ENCODE measurements at places on chromosomes 4 and X.

- DNase-seq = no peak
Measured at GRCh38 chrX:118632862-118633261, 94.5 kb upstream of the IL13RA1 start.

DNA sequence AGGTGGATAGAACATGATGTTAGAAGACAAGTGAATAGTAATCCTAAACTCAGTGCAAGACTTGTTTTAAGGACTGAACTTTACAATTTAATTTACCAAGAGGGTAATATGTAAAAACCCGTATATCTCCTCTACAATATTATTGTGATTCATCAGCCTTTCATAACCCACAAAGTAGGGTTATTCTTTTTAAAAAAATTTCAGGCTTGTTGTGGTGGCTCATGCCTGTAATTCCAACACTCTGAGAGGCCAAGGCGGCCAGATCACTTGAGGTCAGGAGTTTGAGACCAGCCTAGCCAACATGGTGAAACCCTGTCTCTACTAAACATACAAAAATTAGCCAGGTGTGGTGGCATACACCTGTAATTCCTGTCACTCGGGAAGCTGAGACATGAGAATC lies 7.2 kb downstream of the IBSP start:
- no peak for DNase-seq

- no peak for DNase-seq
Measured at GRCh38 chrX:40912576-40912975, 172.7 kb upstream of the USP9X start.

GRCh38 chr4:31539284-31540069 lies 819.3 kb downstream of the PCDH7 start:
- peak; percentile 18 for DNase-seq

- no peak for DNase-seq
Measured at GRCh38 chr4:140807491-140808252, 51.5 kb upstream of the TBC1D9 start.

All from DMS53 (cell line).